PC-3 (cell line): ENCODE measurements at places on chromosomes 2 and 18.

GRCh38 chr18:48784656-48785055 is 166.1 kb downstream of the SMAD7 start:
- H3K4me1 ChIP-seq: no peaks in the 10 kb centered on the region
- H3K27ac ChIP-seq: no peak overlapping the region
- no peaks in the 10 kb centered on the region for H3K36me3 ChIP-seq
- H3K27me3 ChIP-seq: no peaks in the 10 kb centered on the region

- H3K36me3 ChIP-seq: no peaks in the 10 kb centered on the region
- DNase-seq: peak; percentile 51
- peaks cover 49% of the 10 kb centered on the region for H3K4me1 ChIP-seq
- H3K27me3 ChIP-seq: no peaks in the 10 kb centered on the region
- H3K4me3 ChIP-seq: peak overlapping the region; percentile 88
- peak overlapping the region; percentile 16; the same call in 1 of the 2 replicates for H3K27ac ChIP-seq
Observed at GRCh38 chr2:8680822-8681760, 765 bp upstream of the ID2 start.

GRCh38 chr2:29226375-29226774 is 111.2 kb downstream of the CLIP4 start:
- no peaks in the 10 kb centered on the region for H3K27me3 ChIP-seq
- H3K27ac ChIP-seq: no peak overlapping the region
- H3K36me3 ChIP-seq: no peaks in the 10 kb centered on the region
- H3K4me3 ChIP-seq: no peak overlapping the region
- H3K4me1 ChIP-seq: no peaks in the 10 kb centered on the region

GRCh38 chr2:43073401-43073825 is 153.0 kb downstream of the ZFP36L2 start:
- peak overlapping the region; percentile 8; the same call in 1 of the 2 replicates for H3K4me3 ChIP-seq
- peak overlapping the region; percentile 98 for H3K27ac ChIP-seq
- H3K36me3 ChIP-seq: no peaks in the 10 kb centered on the region
- H3K4me1 ChIP-seq: peaks cover 81% of the 10 kb centered on the region

DNA sequence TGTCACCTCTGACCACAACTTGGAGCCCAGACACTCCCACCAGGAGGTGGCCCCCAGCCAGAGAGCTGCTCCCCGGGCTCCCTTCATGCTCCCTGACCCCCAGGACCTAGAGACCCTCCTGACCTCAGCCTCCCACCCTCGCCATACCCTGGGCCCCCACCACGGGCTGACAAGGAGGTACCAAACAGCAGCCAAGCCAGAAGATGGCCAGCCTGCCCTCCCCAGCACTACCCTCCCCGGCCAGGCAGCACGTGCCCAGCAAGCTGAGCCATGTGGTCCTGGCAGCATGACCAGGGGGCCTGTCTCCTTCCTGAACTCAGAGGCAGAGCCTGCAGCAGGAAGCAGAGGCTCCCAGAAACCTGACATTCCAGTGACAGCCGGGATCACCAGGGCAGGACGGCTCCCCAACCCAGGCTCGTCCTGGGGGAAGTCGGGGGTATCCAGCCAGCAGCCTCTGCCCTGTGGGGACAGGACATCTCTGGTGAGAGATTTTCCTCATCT is 69.4 kb upstream of the GPC1 start:
- no peak overlapping the region for H3K4me3 ChIP-seq
- no peaks in the 10 kb centered on the region for H3K27me3 ChIP-seq
- DNase-seq: no peak
- H3K4me1 ChIP-seq: peaks cover 18% of the 10 kb centered on the region
- no peaks in the 10 kb centered on the region for H3K36me3 ChIP-seq
- H3K27ac ChIP-seq: no peak overlapping the region

DNA sequence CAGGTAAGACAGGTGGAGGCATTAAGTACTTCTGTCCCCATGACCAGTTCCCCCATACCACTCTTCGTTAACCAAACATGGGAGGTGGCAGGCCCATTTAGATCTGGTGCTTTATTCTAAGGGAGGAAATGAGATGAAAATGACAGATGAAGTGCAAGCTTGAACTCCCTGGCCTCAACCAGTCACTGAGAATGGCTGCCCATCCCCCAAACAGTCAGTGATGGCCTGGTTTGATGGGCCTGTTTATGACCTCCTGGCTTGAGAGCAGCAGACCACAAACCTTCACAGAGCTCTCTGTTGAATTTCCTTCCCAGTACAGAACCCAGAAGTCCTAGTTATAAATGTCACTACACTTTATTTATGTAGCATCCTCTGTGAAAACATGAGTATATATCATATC is 31.1 kb downstream of the EPAS1 start:
- no peak overlapping the region for H3K27ac ChIP-seq
- H3K4me3 ChIP-seq: no peak overlapping the region
- no peaks in the 10 kb centered on the region for H3K36me3 ChIP-seq
- peaks cover 29% of the 10 kb centered on the region for H3K4me1 ChIP-seq
- no peak for DNase-seq

GRCh38 chr2:114424699-114425098 is 17.7 kb upstream of the DPP10 start:
- no peaks in the 10 kb centered on the region for H3K4me1 ChIP-seq
- DNase-seq: no peak
- no peak overlapping the region for H3K4me3 ChIP-seq
- no peak overlapping the region for H3K27ac ChIP-seq
- H3K27me3 ChIP-seq: peaks cover 50% of the 10 kb centered on the region
- H3K36me3 ChIP-seq: no peaks in the 10 kb centered on the region

DNA sequence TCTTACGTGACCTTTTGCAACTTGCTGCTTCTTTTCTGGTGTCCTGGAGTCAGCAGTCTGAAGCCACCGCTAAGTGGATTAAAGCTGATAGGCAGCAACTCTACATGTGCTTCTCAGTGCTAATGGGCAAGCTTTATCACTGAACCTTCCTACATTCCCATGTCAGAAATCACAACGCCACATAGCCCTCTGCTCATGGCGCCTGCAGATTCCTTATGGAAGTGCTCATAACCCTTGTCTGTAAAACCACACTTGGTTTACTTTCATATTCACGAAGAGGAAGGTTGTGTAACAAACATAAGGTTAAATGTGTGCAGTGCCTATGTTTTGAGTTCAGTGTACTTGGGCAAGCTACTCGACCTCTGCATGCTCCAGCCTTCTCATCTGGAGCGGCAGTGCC is 319.8 kb downstream of the FBXO15 start:
- H3K4me1 ChIP-seq: no peaks in the 10 kb centered on the region
- H3K4me3 ChIP-seq: no peak overlapping the region
- H3K36me3 ChIP-seq: no peaks in the 10 kb centered on the region
- no peak for DNase-seq
- no peaks in the 10 kb centered on the region for H3K27me3 ChIP-seq

DNA sequence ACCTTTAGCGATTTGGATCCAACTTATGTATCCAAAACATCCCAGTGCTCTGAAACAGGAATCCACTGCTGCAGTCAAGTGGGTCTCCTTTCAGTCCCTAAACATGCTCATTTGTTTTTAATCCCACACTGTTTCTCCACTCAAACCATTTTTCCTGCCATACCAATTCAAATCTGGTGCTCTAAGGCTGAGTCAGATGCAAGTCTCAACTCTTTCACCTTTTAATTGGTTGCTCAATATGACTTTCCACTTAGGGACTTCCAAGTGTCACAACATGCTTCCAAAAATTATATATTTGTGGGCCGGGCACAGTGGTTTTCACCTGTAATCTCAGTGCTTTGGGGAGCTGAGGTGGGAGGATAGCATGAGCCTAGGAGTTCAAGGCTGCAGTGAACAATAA is 113.4 kb upstream of the TANK start:
- no peak overlapping the region for H3K27ac ChIP-seq
- H3K36me3 ChIP-seq: no peaks in the 10 kb centered on the region
- DNase-seq: no peak
- no peaks in the 10 kb centered on the region for H3K27me3 ChIP-seq
- peaks cover 5% of the 10 kb centered on the region for H3K4me1 ChIP-seq

DNA sequence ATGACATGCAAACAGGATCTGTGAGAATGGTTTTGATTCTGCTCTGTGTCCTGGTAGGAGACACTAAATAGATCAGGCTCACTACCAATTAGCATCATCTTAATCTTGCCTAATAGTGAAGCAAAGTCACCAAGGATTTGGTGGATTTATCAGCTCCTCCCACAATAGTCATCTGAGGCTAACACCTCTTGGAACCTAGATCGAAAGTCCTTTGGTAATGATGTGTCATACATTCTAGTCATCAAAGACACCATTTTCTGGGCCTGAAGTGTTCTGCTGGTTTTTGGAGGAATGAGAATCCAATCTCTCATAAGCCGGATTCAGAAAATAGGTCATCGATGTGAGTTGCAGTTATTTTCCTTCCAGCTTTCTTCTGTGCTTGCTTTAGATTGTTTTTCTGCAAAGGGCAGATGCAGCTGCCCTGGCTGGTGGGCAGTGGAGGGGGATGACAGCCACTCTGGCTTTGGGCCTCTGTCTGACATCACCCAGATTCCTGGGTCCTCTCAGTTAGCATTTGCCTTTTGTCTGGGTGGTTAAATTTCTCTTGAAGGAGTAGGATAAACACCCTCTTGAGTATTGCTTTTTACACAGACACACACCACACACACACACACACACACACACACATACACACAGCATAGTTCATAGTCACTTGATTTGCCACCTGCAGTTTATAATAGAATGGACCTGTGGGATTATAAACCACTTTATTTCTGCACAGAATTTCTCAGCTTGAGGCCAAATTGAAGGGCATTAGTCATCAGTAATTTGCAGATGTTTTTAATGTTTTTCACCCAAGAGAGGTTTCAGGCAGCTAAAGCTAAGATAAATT is at the start of gene MYO3B:
Gene MYO3B, plus strand, starts transcription at position 198 of the 832 bp plus-strand sequence. Its CDS starts 141 bp downstream, at position 339.
- H3K27ac ChIP-seq: no peak within 1 kb of the TSS
- H3K4me1 ChIP-seq: no peaks in the 10 kb centered on the region; the same call in 1 of the 2 replicates
- no peak within 1 kb of the TSS for H3K4me3 ChIP-seq
- no peaks in the 10 kb centered on the region for H3K27me3 ChIP-seq
- H3K36me3 ChIP-seq: no peaks in the 10 kb centered on the region

DNA sequence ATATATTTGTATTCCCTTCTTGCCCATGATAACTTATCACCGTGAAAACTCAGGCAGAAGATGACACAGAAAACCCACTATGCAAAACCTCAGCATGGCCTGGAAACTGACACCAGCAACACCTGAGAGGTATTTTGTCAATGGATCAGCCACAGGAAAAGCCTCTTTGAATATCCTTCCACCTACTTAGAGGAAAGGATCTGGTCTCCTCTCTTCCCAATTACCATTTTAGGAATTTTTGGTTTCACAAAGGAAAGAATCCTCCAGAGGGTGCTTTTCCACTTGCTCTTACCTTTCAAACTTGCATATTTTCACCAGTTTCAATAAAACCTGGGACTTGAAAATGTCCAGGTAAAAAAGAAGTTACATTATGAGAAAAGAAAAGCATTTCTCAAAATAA is 20.0 kb upstream of the MEIS1 start:
- no peaks in the 10 kb centered on the region for H3K36me3 ChIP-seq
- DNase-seq: no peak
- peaks cover 76% of the 10 kb centered on the region for H3K27me3 ChIP-seq
- no peak overlapping the region for H3K4me3 ChIP-seq
- H3K4me1 ChIP-seq: no peaks in the 10 kb centered on the region
- no peak overlapping the region for H3K27ac ChIP-seq

- no peaks in the 10 kb centered on the region for H3K4me1 ChIP-seq
- no peaks in the 10 kb centered on the region; the same call in 1 of the 2 replicates for H3K27me3 ChIP-seq
- no peak overlapping the region for H3K4me3 ChIP-seq
- no peak overlapping the region for H3K27ac ChIP-seq
Observed at GRCh38 chr2:78553866-78554647, 471.4 kb upstream of the REG3G start.

DNA sequence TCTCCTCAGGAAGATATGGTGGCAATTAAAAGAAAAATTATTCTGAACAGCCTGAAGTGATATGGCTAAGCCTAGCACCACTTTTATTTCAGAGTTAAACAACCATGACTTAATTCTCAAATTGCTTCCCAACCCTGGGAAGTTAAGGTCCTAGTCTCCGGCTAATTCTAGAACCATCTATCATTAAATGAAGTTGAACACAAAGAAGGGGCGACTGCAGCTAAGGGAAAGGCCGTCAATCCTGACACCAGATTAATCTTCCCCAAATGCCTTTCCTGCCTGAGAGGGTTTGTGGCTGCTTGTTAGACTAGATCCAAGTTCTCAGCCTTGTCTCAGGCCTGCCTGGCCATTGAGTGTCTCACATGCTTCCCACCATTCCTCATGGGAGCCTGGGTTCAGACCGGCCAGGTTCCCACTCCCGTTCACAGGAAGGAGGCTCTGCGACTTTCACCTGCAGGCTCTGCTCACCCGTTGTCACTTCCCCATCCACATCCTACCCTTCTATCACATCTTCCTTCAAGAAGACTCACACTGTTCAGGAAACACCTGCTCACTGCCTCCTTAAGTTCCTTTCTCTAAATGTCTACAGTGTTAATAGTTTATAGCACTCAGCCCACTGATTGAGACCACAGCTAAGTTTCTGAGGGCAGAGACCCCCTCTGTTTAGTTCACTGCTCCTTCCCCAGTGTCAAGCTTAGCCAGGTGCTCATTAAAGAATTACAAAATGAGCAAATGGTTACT is 282.9 kb upstream of the REV1 start:
- DNase-seq: no peak
- no peaks in the 10 kb centered on the region for H3K4me1 ChIP-seq
- H3K27me3 ChIP-seq: no peaks in the 10 kb centered on the region
- no peak overlapping the region for H3K4me3 ChIP-seq
- no peaks in the 10 kb centered on the region for H3K36me3 ChIP-seq

- H3K27me3 ChIP-seq: no peaks in the 10 kb centered on the region; the same call in 1 of the 2 replicates
- H3K4me1 ChIP-seq: peaks cover 6% of the 10 kb centered on the region
- no peak for DNase-seq
Observed at GRCh38 chr2:71064110-71064611, 4.3 kb upstream of the NAGK start.

GRCh38 chr2:103902347-103902746 is 951.6 kb upstream of the POU3F3 start:
- no peak for DNase-seq
- H3K27ac ChIP-seq: no peak overlapping the region
- no peaks in the 10 kb centered on the region; the same call in 1 of the 2 replicates for H3K27me3 ChIP-seq
- H3K4me1 ChIP-seq: no peaks in the 10 kb centered on the region
- H3K36me3 ChIP-seq: no peaks in the 10 kb centered on the region
- no peak overlapping the region for H3K4me3 ChIP-seq

- no peaks in the 10 kb centered on the region for H3K27me3 ChIP-seq
- DNase-seq: peak; percentile 32
- H3K36me3 ChIP-seq: no peaks in the 10 kb centered on the region
- no peak overlapping the region for H3K4me3 ChIP-seq
- H3K4me1 ChIP-seq: peaks cover 10% of the 10 kb centered on the region
Observed at GRCh38 chr18:67670024-67670543, 153.6 kb upstream of the DSEL start.

DNA sequence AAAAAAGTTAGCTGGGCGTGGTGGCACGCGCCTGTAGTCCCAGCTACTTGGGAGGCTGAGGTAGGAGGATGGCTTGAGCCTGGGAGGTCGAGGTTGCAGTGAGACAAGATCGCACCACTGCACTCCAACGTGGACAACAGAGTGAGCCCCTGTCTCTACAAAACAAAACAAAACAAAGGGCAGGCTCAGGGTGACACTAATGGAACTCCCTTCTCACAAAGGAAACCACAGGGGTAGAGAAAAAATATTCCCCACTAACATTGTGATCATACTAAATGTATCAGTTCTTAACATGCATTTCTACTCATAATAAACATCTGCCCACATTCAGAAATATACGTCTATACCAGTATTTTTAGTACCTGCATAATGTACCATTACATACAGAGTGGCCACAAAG is 21.1 kb downstream of the STAM2 start:
- H3K36me3 ChIP-seq: no peaks in the 10 kb centered on the region
- H3K4me1 ChIP-seq: no peaks in the 10 kb centered on the region
- DNase-seq: no peak
- H3K4me3 ChIP-seq: no peak overlapping the region
- H3K27me3 ChIP-seq: no peaks in the 10 kb centered on the region

GRCh38 chr2:189221811-189222467 is 42.4 kb upstream of the COL5A2 start:
- H3K27ac ChIP-seq: peak overlapping the region; percentile 90
- H3K36me3 ChIP-seq: 0 out of 2 replicates have a peak, but pooled peaks cover 6% of the 10 kb centered on the region
- DNase-seq: peak; percentile 94
- no peaks in the 10 kb centered on the region for H3K27me3 ChIP-seq
- peaks cover 72% of the 10 kb centered on the region for H3K4me1 ChIP-seq
